Hindlimb muscle (tissue), 1 donor: ENCODE measurements at places on chromosomes 3 and 15. TPM values are rescaled to one million over a fixed set of nuclear protein-coding genes. Genes with fewer than 3 reads are reported as not detected.

The SPSB4 gene
- polyA plus RNA-seq: 18.7 TPM

The TNNC1 gene
- polyA plus RNA-seq: 467 TPM

The CX3CR1 gene
- 6.7 TPM for polyA plus RNA-seq

The ALG1L2 gene
- 1.7 TPM for polyA plus RNA-seq

DNA sequence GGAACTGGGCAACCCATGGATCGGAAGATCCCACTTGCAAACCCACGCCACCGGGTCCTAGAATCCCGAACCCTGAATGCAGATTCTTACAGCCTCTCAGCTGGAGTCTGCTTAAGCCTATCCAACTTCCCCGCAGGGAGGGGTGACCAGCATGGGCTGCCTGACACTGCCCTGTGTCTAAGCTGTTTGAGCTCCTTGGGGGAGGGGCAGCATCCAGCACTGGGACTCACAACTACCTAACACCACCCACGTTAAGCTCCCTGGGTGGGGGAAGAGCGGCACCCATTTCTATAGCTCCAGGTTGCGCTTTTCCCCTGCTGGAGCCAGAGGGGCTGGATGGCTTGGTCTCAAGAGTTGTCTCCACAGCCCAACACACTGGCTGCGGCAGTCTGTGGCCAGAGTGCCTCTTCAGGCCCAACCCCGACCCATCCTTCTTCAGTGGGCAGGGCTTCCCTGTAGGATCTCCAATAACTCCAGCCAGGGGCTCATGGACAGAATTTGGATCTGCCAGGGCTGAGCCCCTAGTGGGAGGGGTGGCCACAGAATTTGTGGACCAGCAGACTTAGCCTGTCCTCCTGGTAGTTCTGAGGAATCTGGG is 649.2 kb downstream of the TUSC7 start:
- DNase-seq: no peak

GRCh38 chr3:169699070-169699469 is 35.6 kb upstream of the MECOM start:
- DNase-seq: peak; percentile 11

DNA sequence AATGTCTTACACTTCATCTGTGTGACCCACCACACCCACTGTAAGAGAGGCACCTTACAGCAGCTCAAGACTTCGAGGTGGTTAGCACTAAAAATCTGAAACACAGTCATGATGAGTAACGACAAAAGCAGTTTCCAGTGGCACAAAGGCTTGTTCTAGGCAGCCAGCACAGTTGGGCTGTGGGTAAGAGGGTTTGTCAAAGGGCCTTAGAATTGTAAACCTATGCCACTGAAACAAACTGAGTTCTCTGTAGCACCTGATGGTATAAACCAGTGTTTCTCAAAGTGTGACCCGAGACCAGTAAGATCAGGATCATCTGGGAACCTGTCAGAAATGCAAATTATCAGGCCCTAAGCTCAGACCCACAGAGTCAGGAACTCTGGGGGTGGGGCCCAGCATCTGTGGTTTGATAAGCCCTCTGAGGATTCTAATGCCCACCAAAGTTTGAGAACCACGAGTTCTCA is 36.5 kb downstream of the DAPK2 start:
- DNase-seq: no peak
